ENCODE measurements at places on chromosomes 1 and 21.

DNA sequence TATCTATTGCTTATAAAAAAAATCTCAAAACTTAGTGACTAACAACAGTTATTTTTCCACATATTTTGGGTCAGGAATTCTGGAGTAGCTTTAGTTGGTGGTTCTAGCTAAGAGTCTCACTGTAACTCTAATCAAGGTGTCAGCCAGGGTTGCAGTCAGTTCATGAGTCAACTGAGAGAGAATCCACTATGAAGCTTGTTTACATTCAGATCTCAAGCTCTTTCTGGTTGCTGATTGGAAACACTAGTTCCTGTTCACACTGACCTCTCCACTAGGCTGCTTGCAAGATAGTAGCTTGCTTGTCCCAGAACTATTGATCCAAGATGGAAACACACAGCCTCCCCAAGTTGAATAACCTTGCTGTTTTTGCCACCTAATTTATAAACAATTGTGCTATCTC is 1192.1 kb upstream of the B3GALT2 start:
- DNase-seq: no peak

- DNase-seq: no peak
Observed at GRCh38 chr1:167054531-167054930, 35.6 kb downstream of the GPA33 start.

DNA sequence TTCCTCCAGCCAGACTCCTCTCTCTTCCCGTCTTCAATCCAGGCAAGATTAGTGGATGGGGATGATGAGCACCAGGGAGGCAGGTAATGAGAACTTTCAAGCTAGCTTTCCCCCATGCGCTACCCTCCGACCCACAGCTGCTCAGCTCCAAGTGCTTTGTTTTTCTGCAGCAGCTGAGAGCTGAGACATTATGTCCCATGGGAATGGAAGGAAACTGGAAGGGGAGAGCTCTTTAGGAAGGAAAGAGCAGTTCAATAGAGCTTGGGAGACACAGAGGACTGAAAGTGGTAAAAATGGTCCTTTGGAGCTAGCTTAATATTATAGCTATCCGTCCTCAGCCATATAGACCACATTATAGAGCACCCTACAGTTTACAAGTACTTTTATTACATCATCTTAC is 39.8 kb downstream of the RAB3B start:
- DNase-seq: no peak

DNA sequence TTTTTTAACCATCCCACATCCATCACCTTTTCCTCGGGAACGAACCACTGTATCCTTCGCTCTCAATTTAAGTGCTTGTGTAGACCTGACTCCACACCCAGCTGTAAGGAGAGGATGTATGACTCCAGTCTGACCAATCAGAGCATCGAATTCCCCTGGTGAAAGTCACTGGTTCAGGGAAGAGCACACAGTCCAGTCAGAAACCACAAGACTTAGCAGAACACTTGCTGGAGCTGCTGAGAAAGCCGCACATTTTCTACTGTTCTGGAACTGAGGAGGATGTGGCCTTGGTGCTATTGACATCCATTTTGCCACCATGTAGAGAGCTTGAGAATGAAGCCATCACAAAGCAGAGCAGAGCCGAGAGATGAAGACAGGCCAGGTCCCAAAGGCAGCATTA is 59.9 kb upstream of the CNN3 start:
- no peak for DNase-seq

- no peak for DNase-seq
Observed at GRCh38 chr1:211198111-211198510, 61.1 kb upstream of the RCOR3 start.

DNA sequence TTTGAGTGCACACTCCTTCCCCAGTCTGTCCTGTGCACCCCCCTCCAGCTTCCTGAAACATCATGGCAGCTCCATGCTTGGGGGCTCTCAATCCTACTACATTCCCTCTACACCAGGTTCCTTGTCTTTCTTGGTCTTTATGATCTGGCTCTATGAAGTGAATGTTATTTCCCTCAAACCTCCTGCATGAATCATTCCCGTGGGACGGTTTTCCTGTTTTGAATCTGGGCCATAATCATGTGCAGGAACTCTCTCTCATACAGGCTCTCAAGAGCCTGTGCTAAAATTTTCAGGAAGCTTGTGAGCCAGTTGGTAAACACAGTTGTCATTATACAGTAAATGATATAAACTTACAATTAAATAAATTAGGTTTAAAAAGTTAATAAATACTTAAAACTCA is 89.8 kb upstream of the KCNE2 start:
- no peak for DNase-seq

- DNase-seq: no peak
Observed at GRCh38 chr1:234139966-234140365, 233.3 kb upstream of the COA6 start.
